Esophagus squamous epithelium (tissue), 5 donors: ENCODE measurements at places on chromosomes 16 and 17. TPM values are rescaled to one million over a fixed set of nuclear protein-coding genes. Genes with fewer than 3 reads are reported as not detected.

Gene TBL3
- 34.9 TPM for total RNA-seq

DNA sequence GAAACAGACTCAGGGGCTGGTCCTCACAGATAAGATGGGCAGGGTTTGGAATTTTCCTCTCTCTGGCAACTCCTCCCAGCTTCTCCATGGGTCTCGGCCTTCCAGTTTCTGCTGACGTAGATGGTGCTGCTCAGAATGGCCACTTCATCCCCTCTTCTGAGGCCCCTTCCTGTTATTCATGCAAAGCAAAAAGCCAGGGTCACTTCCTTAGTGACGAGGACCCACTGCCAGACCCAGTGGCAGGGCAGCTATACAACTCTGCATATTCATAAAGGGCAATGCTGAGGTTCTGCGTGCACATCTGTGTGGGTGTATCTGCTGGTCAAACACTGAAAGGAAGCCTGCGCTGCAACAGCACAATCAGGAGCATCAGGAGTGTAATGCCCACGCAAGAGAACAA, 108.8 kb downstream of the WSCD1 start:
- DNase-seq, result no peak

GRCh38 chr17:49715717-49716279, 8.0 kb upstream of the SLC35B1 start:
- DNase-seq, result no peak

DNA sequence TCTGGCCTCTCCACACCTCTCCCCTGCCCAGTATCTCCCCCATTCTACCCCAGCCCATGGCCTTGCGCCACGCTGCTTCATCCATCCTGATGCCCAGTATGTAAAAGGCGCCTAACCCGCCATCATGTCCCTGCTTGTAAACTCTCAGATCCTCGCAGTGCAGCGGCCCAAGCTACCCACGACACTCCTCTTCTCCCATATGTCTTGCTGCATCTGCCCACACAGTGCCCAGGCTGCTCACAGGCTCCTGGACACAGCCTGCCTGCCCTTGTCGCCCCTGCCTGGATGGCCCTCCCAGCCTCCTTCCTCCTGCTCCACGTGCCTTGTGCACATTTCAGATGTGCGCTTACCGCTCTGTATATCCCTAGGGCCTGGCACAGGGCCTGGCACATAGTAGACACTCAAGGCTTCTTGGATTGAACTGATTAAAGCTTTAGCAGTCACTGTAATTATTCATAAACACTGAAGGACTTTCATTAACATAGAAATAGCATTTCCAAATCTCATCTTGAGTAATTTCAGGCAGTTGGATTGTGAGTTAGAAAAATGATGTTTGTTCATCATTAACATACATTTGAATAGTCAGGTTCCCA, 129.1 kb downstream of the CLEC16A start:
- no peak for DNase-seq

DNA sequence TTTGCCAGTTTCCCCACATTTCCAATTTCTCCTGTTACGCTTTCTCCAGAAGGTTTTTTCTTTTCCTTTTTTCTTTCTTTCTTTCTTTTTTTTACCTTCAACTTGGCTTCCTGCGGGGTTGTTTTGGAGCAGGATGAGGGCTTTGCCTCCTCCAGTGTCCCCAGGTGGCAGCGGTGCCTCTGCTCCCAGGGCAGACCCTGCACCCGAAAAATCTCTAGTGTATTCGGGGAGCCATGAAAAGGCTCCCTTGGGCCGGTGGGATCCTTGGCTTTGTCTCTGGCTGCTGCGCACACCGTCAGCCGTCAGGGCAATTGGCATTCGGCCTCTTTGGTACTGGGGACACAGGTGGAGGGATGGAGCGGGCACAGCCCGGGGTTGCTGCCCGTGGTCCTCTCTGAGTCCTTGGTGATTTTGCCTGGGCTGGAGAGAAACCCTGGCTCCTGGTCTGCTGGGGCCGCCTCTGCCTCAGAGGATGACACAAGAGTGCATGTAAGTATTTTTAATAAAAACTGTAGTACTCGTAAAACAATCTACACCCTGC, 846 bp downstream of the ITGB3 start:
- no peak for DNase-seq
